Epithelial cell of prostate (primary cell): ENCODE measurements at places on chromosomes 5 and 9.
A peak's percentile ranks its signal among the peaks of the same experiment; 100 is the strongest.

DNA sequence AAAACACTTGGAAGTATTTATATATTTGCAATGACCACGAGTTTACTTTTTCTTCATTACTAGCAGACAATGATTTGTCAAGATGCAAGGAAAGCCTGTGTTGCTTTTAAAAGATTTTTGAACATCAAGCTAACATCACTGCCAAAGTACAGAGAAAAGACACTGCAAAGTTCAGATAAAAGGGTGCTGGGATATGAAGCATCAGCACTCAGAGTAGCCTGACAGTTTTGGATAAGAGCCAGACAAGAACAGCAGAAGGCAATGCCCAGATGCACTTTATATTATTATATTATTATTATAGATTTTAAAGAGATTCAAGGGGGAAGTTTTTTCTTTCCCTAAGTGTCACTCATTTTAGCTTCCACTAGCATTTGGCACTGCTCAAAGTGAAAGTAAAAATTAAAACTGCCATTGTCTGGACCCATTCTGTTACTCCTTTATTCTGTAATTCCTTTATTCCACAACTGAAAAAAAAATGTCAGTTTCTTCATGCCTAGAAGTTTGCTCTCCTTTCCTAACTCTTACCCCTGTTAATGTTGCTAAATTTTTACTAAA lies 240.6 kb downstream of the EFNA5 start:
- no peak for DNase-seq

DNA sequence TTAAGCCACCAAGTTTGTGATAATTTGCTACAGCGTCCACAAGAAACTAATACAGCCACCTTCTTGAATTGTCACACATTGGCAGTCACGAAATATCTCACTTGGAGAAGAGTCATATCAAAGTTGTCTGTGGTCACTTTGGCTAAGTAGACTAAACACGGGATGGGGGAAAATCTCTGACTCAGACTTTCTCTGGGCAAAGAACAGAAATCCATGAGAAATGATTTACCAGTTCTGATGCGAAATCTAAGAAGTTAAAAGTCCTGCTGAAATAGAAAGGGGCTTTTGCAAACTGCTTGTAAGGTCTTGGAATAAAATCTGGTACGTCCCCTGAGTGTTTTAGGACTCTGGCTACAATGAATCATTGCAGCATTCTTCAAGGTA lies 158.4 kb downstream of the COL23A1 start:
- no peak for DNase-seq

- no peak for DNase-seq
Observed at GRCh38 chr9:85536514-85536913, 205.2 kb downstream of the AGTPBP1 start.

DNA sequence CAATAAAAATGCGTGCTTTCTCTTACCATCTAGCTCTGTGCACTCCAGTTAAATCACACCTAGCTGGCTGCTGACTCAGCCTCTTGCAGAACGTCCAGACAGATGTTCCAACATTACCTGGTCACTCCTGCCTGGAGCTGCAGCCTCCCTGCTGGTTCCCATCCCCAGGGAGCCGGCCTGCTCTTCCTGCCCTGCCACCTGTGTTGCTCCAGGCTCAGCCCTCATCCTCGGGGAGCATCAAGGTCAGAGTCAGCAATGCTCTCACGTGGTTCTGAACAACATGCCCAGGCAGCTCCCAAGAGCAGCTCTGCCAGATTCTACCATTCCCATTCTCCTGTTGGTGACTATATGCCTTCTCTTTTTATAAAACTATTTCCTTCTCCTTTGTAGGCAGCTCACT lies 81.3 kb downstream of the GADD45G start:
- peak; percentile 93 for DNase-seq

DNA sequence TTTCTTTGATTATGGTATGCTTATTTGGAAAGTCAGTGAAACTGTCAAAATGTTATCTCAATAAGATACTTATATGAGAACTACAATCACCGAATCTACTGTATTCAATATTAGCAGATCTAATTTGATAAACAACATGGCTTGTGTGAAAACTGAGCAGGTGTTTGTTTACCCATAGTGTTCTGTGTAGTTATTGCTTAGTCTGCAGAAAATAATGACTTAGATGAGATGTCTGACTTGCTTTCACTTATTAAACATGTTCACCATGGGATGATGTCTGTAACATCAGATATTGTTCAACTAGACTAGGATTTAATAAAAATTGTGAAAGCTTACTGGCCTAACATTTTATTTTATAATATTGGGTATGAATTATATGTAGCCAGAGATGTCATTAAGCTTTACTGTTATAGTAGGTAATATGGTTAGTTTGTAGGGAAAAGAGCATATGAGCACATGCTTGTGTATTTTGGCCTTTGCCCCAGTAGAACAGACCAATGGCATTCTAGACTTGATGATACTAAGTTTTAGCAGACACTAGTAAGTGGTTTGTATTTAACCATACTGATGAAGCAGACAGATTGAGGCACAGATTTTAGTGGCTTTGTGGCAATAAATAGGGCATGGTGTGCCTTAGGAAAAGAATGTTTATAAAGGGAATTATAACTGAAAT lies 16.4 kb downstream of the SUB1 start:
- no peak for DNase-seq

- DNase-seq = no peak
Observed at GRCh38 chr5:58239731-58240130, 220.2 kb downstream of the PLK2 start.

GRCh38 chr5:110321117-110321516 lies 405.4 kb downstream of the TMEM232 start:
- no peak for DNase-seq

GRCh38 chr9:72140586-72140985 lies 8.7 kb upstream of the GDA start:
- DNase-seq = no peak

DNA sequence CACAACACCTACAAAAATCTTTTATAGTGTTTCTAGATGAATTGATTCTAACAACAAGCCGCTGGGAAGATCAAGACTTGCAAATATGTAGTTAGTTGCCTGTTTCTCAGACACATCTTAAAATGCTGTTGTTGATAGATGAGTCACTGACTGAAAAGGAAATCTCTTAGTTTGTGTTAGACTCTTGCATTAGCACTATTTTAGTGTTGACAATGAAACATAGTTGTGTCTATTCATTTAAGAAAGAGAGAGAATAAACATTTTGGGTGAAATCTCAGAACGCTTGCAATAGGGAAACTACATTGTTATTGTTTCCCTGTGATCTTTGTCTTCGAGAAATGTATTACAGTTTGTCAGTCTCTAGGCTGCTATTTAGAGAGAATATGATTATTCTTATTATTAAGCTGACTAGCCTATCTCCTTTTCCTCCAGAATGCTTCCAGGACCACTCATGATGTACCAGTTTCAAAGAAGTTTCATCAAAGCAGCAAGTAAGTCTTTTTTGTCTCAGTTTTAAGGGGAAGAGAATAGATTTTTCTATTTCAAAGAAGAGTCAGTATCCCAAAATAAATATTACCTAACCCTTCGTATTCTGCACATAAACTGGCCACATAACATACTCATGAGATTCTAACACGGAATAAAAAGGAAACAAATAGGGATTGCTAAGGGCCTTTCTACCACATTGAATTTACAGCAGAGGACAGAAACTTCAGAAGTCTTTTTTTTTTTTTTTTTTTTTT lies 285.6 kb downstream of the ARHGAP26 start:
- no peak for DNase-seq

DNA sequence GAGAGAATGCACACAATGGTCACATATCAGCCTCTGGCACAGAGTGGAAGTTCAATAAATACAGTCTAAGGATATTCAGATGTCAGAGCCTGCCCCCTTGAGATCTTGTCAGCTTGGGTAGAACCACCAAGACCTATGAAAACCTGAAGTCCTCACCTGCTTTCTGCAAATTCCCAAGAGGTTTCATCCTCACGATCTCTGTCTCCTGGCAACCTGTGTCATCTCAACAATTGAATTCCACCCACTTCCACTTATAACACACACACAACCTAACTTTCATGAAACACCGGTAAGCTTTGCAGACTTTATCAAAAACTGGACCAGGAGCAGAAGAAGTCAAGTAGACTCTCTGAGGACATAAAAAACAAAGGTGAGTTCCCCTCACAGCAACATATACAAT lies 151.6 kb upstream of the SLC30A5 start:
- no peak for DNase-seq

DNA sequence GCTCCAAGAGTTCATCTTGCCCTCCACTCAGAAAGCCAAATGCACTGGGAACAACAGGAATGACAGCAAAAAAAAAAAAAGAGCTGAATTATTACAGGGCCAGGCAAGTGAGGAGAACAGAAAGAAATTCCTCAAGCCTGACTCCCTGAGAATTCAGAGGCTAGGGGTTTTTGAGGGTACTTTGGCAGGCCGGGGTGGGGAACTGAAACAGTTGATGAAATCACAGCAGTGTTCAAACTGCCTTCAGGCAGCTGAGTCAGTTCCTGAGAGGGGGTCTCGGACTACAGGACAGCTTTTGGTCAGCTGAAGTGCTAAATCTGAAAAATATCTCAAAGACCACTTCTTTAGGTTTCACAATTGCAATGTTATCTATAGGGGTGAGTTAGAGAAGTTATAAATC lies 419.4 kb downstream of the SEMA5A start:
- no peak for DNase-seq

- DNase-seq = peak; percentile 29
Observed at GRCh38 chr5:6261668-6262067, 116.7 kb downstream of the MED10 start.

GRCh38 chr5:58759745-58760144 lies 176.9 kb downstream of the RAB3C start:
- DNase-seq = no peak

DNA sequence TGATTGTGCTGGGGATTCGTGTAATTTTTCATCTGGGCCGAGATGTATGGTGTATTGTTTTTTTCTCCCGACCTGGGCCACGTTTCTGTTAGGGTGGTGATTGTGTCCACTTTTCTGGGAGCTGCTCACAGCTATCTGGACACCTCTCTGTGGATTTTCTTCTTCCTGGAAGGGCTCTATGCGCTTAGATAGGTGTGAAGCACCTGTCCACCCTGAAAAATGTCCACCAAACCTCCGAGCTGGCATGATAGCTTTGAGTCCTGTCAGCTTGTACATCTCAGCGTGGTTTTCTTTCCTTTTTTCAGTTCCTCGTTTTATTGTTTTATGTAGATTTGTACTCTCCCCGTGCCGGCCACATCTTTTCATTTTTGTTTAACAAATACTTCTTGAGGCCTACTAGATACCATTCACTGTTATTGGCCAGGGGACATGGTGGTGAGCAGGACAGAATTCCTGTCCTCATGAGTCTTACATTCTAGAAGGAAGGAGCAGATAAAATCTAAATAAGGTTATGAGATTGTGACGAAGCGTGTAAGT lies 1.1 kb downstream of the UGCG start:
- no peak for DNase-seq

DNA sequence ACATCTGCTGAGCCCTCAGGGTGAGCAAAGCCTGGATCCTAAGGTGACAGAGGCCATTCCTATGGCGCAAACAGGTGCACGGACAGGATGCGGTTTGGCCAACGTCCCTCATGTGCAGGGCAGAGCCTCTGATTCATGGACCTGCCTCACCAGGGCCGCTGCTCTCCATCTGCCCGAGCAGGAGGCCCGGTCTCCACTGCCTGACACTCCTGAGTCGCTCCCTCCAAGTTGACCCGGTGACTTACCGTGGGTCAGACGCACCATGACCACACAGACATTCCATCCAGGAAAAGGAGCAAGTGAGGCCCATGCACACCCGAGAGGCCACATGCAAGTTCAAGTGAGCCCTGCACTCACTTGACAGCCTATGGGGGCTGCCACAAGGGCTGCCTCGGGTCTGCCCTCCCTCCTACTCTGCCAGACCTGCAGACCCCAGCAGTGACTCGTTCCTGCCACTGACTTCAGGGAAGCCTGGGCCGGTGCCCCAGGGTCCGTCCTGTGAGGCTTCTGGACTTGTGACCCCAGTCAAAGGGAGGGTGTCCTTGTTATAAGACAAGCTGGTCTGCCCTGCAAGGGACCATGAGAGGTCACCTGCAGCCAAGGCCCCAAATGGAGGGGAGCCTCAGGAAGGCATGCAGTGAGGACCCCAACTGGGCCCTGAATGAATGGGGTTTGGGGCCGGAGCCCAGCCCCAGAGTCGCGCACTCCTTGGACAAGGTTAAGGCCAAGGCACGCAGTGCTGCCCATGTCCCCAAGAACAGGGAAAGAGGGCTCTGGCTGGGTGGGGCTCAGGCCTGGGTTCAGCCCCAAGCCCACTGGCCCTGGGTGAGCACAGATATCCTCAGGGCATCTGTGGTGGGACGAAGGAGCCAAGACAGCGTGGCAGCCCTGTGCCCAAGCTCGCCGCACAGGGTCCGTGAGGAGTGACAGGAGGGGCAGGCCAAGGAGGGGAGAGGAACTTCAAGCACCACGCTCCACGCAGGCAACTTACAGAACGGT lies 10.1 kb downstream of the BRD3OS start:
- no peak for DNase-seq

GRCh38 chr5:373710-374602 lies 52.4 kb downstream of the AHRR start:
- DNase-seq = no peak

DNA sequence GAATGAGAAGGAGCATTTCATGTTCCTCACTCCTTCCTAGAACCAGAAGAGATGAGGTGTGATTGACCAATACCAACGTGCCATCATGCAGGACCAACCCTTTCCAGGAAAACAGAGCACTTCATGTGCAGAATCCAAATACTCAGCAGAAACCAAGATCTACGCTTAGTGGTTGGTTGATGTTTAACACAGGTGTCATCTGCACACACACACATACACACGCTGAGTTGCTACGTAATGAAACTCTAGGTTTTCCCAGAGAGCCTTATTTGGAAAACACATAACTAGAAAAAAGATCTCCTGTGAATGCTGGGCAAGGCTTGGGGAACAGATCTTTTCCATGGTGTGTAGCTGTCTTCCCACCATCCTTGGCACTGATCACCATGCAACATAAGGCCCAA lies 21.1 kb upstream of the ZNF622 start:
- DNase-seq = no peak

DNA sequence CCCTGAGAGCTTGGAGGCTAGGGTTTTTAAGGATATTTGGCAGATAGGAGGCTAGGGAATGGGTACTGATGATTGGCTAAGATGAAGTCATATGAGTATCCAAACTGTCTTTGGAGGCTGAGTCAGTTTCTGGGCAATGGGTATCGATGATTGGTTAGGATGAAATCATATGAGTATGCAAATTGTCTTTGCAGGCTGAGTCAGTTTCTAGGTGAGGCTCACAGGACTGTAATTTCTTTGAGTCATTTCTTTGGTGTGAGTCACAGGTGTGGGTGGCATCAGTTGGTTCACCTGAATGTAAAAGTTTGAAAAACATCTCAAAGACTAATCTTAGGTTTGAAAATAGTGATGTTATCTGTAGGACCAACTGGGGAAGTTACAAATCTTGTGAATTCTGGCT lies 1068.0 kb downstream of the NR2F1-AS1 start:
- peak; percentile 74 for DNase-seq

- no peak for DNase-seq
Observed at GRCh38 chr5:132837868-132838267, 7.4 kb upstream of the SHROOM1 start.

DNA sequence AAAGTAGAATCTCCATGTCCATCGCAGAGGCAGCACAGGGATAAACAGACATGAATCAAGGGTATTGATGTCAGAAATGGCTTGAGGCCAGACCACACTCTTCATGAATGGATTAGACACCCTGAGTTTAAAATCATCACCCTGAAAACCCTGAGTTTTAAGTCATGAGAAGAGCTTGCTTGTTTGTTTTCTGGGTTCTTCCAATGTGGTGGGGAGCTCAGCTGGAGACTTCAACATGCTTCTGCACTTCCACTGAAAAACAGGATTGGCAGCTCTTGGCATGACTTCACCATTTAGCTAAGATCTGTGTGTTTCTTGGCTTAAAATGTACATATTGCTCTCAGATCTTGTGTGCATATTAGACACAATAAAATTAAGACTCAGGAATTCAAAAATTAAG lies 9.8 kb downstream of the GCNT4 start:
- DNase-seq = no peak
